CD8-positive, alpha-beta memory T cell (primary cell): ENCODE measurements at places on chromosomes 4 and X.

DNA sequence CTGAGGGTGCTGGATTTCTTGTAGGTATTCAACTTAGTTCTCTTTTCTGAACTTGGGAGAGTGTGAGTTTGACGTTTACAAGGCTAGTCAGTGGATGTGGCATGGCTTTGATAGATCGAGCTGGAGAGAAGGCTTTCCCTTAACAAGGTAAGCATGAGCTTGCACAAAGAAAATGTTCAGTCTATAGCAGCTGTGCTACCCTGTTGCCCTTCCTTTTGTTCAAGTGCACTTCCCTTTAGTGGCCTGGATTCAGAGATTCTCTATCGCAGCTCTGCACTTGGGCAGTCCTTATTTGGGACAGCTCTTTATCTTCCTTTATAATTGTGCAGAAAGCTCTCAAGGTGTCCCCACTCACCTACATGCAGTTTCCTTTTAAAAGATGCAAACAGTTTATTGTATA lies 198.0 kb downstream of the ARHGAP24 start:
- DNase-seq, result no peak
- H3K27ac ChIP-seq, result no peak overlapping the region
- no peaks in the 10 kb centered on the region for H3K27me3 ChIP-seq

DNA sequence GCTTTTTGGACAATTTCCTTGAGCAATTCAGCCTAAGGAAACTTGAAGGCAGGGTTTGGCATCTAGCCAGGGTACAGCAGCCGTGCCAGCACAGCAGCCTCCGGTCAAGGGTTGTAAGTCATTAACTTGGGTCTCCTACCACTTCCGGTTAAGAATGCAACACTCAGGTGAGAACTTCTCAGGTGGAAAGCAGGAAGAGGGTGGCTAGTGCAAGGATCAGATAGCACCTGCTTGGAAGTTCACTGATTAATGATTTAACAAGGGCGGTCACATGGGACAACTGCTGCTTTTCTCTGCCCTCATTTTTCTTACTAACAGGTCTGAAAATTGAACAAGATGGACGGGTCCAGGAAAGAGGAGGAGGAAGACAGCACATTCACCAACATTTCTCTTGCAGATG lies 30.1 kb upstream of the SCOC start:
- no peaks in the 10 kb centered on the region for H3K27me3 ChIP-seq
- H3K27ac ChIP-seq, result no peak overlapping the region
- no peaks in the 10 kb centered on the region for H3K36me3 ChIP-seq
- H3K4me3 ChIP-seq, result no peak overlapping the region
- no peak for DNase-seq
- H3K4me1 ChIP-seq, result no peaks in the 10 kb centered on the region

GRCh38 chr4:794900-795725 lies 30.8 kb downstream of the CPLX1 start:
- DNase-seq, result no peak
- no peaks in the 10 kb centered on the region for H3K36me3 ChIP-seq
- H3K4me3 ChIP-seq, result no peak overlapping the region
- peaks cover 16% of the 10 kb centered on the region for H3K27me3 ChIP-seq
- H3K4me1 ChIP-seq, result peaks cover 25% of the 10 kb centered on the region

GRCh38 chr4:100312615-100313350 lies 122.5 kb upstream of the DDIT4L start:
- H3K27me3 ChIP-seq, result no peaks in the 10 kb centered on the region
- no peak overlapping the region for H3K4me3 ChIP-seq
- no peaks in the 10 kb centered on the region for H3K36me3 ChIP-seq
- no peak for DNase-seq
- no peaks in the 10 kb centered on the region for H3K4me1 ChIP-seq

DNA sequence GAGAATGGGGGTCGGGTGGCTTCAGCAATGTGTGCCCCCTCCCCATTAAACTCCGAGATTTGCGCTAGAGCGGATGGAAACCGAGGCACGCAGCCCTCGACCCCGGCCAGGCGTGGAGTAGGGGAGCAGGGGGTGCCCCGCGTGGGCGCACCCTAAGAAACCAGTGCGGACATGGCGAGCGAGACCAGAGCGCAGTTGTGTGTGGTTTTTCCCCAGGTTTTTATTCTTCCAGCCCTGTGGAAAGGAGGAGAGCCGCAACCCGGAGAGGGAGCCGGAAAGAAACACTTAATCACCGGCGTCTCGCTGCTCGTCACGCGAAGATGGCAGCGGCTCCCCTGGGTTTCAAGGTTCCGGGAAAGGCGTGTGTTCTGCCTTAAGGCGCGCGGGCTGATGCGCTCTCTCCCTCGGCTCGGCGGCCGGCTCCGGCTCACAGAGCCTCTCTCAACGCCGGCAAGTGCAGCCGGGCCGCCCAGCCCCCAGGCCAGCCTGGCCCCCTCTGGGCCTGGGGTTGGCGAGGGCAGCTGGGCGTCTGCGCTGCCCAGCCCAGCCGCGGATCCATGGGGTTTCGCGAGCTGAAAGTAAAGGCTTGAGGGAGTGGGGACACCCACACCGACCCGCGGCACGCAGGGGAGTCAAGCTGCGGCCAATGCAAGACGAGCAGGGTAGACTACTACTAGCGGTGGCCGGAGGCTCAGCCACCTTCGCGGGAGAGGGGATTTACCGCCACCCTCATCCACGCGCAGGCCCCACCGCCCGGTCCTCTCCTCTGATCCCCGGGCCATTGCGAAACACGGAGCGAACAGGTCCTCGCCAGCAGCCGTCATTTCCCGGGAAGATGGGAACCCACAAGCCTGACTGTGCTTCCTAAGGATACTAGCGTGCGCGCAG lies 74.0 kb upstream of the BCOR start:
- H3K27ac ChIP-seq, result peak overlapping the region; percentile 89
- no peaks in the 10 kb centered on the region for H3K36me3 ChIP-seq
- peak; percentile 27 for DNase-seq
- H3K4me1 ChIP-seq, result peaks cover 31% of the 10 kb centered on the region

DNA sequence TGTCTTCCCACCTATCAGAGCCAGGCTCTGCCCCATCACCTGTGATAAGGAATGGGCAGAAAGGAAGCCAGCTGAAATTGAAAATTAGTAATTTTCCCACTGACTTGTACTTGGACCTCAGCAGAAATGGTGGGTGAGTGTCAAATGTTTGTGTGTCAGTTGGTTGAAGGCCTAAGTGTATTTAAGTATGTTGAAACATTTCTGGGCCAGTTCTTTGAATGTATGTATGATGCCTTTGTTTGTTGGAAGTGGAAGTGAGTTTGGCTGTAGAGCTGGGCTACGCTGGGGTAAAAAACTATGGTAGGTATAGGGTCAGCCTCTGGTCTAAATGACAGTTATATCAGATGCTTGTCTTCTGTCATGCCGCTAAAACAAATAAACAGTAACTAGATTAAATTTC lies 27.7 kb downstream of the JADE1 start:
- no peak overlapping the region for H3K4me3 ChIP-seq
- H3K27ac ChIP-seq, result no peak overlapping the region
- H3K36me3 ChIP-seq, result peaks cover 8% of the 10 kb centered on the region
- H3K27me3 ChIP-seq, result no peaks in the 10 kb centered on the region
- DNase-seq, result no peak
- H3K4me1 ChIP-seq, result peaks cover 15% of the 10 kb centered on the region

DNA sequence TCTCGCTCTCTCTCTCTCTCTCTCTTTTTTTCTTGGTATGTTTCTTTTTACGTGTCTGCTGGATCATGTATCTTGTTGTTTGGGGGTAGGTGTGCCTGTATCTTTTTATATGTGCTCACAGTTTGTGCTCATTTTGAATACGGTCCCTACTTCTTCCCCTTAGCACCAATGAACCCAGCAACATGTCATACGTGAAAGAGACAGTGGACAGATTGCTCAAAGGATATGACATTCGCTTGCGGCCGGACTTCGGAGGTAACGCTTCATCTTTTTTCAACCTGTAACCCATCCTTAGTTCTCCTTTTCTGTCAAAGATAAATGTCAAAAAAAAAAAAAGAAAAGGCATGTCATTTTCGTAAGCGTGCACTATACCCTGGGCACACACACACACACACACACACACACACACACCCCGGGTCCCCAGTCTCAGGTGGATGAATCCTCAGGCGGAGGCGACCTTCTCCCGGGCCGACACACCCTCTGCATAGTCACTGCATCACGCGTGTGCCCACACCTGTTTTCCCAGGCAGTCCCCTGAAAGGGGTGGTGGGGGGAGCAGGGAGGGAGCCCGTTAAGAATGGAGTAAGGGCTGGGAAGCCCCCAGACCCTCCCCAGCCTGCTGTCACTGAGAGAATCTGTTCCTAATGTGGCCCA lies 511 bp downstream of the GABRB1 start:
- H3K4me1 ChIP-seq, result peaks cover 12% of the 10 kb centered on the region
- peaks cover 22% of the 10 kb centered on the region for H3K27me3 ChIP-seq
- no peak for DNase-seq
- H3K36me3 ChIP-seq, result no peaks in the 10 kb centered on the region

DNA sequence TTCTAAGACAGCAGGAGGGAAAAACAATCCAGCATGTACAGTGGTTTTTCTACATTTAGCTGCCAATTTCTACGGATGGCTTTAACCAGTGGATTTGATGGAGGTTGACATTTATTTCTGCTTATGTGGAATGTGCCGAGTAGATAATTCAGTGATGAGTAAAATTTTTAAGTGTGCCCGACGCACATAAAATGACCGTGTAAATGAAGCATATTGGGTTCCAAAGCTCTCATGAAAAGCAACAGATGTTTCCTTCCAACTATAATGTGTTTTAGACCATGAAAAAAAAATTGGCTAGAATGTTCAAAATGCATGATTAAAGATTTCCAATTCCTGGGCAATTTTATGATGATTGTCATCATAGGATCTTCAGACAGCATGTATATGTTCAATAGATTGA lies 14.1 kb downstream of the INPP4B start:
- H3K27me3 ChIP-seq, result no peaks in the 10 kb centered on the region
- no peaks in the 10 kb centered on the region for H3K4me1 ChIP-seq
- no peaks in the 10 kb centered on the region for H3K36me3 ChIP-seq
- no peak for DNase-seq

DNA sequence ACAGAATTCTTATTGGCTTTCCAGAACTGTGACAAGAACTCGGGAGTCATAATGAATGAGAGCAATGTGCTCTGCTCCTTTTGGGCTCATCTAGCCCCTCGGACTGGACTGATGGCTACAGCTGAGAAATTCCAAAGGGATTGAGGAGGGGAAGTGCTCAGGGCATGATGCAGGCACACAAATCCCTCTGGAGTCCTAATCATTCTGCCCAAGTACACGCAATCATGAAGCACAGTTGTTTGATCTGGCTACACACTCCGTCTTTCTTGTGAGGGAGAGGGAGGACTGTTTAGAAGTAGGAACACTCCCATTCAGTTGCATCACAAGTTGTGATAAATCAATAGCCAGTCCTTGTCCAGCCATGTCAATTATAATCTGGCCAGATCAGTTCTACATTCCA lies 237.5 kb downstream of the COL25A1 start:
- H3K4me3 ChIP-seq, result no peak overlapping the region
- no peak overlapping the region for H3K27ac ChIP-seq
- DNase-seq, result no peak
- no peaks in the 10 kb centered on the region for H3K27me3 ChIP-seq
- H3K4me1 ChIP-seq, result no peaks in the 10 kb centered on the region

DNA sequence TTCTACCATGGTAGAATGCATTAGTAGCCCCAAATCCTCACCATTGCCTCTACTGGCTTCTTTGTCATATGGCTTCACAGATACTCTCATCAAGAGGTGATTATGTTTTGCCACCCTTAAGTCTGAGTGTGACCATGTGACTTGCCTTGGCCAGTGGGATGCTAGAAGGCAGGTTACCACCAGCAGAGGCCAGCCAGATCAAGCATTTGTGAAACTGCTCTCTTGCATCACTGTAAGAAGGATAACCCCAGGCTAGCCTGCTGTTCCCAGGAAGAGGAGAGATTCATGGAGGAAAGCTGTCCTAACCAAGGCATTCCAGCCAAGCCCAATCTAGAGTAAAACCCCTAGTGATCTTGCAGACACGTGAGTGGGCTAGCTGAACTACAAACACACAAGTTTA lies 46.8 kb downstream of the USP46 start:
- H3K27ac ChIP-seq, result no peak overlapping the region
- H3K4me1 ChIP-seq, result no peaks in the 10 kb centered on the region
- DNase-seq, result no peak

GRCh38 chr4:7424553-7425111 lies 10.1 kb downstream of the PSAPL1 start:
- H3K27me3 ChIP-seq, result no peaks in the 10 kb centered on the region
- H3K4me1 ChIP-seq, result no peaks in the 10 kb centered on the region
- H3K4me3 ChIP-seq, result no peak overlapping the region
- DNase-seq, result no peak
- H3K27ac ChIP-seq, result no peak overlapping the region
- H3K36me3 ChIP-seq, result no peaks in the 10 kb centered on the region

DNA sequence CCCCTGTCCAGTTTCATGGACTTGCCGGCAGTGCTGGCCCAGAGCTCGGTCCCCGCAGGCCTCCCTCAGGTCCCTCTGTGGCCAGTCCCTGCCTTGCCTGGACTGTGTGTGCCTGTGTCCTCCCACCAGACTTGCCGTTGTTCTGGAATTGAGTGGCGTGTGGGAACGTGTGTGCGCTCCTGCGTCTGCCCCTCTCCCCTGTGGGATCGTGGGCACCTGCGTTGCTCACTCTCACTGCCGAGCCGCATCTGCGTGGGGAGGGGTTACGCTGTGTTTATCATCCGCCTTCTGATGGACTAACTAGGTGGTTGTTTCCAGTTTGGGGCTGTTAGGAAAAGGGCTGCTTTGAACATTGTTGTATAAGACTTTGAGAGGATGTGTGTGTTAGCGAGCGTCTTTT lies 21.2 kb downstream of the PCGF3 start:
- peak overlapping the region; percentile 38 for H3K27ac ChIP-seq
- no peaks in the 10 kb centered on the region for H3K36me3 ChIP-seq
- no peaks in the 10 kb centered on the region for H3K4me1 ChIP-seq
- H3K4me3 ChIP-seq, result no peak overlapping the region

- H3K36me3 ChIP-seq, result no peaks in the 10 kb centered on the region
- no peaks in the 10 kb centered on the region for H3K27me3 ChIP-seq
- no peaks in the 10 kb centered on the region for H3K4me1 ChIP-seq
Measured at GRCh38 chr4:156773648-156774357, 197.8 kb downstream of the PDGFC start.

GRCh38 chrX:24498181-24498580 lies 33.1 kb downstream of the PDK3 start:
- H3K4me3 ChIP-seq, result no peak overlapping the region
- H3K4me1 ChIP-seq, result peaks cover 16% of the 10 kb centered on the region
- H3K27ac ChIP-seq, result no peak overlapping the region
- no peak for DNase-seq
- H3K36me3 ChIP-seq, result peaks cover 4% of the 10 kb centered on the region

- H3K36me3 ChIP-seq, result no peaks in the 10 kb centered on the region
- no peak overlapping the region for H3K4me3 ChIP-seq
- no peak overlapping the region for H3K27ac ChIP-seq
- no peaks in the 10 kb centered on the region for H3K4me1 ChIP-seq
- no peak for DNase-seq
Measured at GRCh38 chrX:1102786-1103185, 109.7 kb downstream of the CRLF2 start.

- H3K4me1 ChIP-seq, result no peaks in the 10 kb centered on the region
- no peak for DNase-seq
- H3K27ac ChIP-seq, result no peak overlapping the region
- H3K36me3 ChIP-seq, result no peaks in the 10 kb centered on the region
Measured at GRCh38 chr4:53100501-53101190, 238.5 kb downstream of the RASL11B start.
